ENCODE measurements at places on chromosomes 3 and 15.

- no peak overlapping the region for H3K4me3 ChIP-seq
- no peak overlapping the region for H3K27ac ChIP-seq
- no peak for DNase-seq
- no peaks in the 10 kb centered on the region for H3K27me3 ChIP-seq
Measured at GRCh38 chr3:112776836-112777235, 69.8 kb downstream of the CD200R1L start.

GRCh38 chr15:60772395-60773120, 293.6 kb upstream of the ICE2 start:
- no peaks in the 10 kb centered on the region for H3K36me3 ChIP-seq
- H3K27ac ChIP-seq: no peak overlapping the region
- no peaks in the 10 kb centered on the region for H3K27me3 ChIP-seq
- H3K4me1 ChIP-seq: no peaks in the 10 kb centered on the region

GRCh38 chr3:184133840-184134745, 1.1 kb upstream of the EIF2B5 start:
- peaks cover 5% of the 10 kb centered on the region for H3K36me3 ChIP-seq
- DNase-seq: peak; percentile 95

- H3K36me3 ChIP-seq: no peaks in the 10 kb centered on the region
- H3K27me3 ChIP-seq: no peaks in the 10 kb centered on the region
- peaks cover 6% of the 10 kb centered on the region for H3K4me1 ChIP-seq
- peak; percentile 86 for DNase-seq
- H3K27ac ChIP-seq: peak overlapping the region; percentile 52
Measured at GRCh38 chr3:37993820-37994638, 3.4 kb downstream of the VILL start.
